ENCODE measurements at places on chromosomes 6 and 20.

DNA sequence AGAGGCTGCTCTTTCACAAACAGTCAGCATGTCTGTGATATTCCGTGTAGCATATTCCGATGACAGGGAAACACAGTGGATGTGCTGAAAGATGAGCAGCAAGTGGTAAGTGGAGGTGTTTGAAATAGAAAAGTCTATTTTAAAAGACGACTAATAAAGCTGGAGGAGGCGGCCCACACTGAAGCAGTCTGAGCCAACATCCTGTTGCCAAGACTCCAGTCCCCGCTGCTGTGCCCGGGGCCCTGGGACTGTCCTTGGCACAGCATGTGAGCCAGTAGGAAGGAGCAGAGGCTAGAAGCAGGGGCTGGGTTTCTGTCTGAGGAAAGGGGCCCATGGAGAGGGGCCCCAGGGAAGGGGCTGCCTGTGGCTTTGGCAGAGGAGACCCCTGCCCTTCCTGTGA lies 351.5 kb upstream of the CHD6 start:
- no peak for DNase-seq

DNA sequence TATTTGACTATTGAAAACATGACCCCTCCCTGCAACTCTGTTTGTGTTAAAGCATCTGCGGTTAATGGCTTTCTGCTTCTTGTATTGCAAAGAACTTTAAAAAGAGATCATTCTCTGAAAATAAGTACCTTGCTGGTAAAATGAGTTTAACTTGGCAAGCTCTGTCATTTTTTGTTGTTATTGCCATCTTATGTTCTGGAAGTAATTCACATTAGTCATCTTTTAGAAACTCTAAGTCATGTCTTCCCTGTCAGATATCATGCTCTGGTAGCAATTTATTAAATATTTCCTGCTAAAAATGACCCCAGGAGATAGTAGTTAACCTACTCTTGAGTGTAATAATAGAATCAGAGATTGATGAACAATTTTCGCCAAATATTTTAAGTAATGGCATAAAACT lies 890.6 kb downstream of the KIF16B start:
- no peak for DNase-seq

GRCh38 chr20:34522969-34523871 lies 7.0 kb downstream of the DYNLRB1 start:
- DNase-seq, result no peak

DNA sequence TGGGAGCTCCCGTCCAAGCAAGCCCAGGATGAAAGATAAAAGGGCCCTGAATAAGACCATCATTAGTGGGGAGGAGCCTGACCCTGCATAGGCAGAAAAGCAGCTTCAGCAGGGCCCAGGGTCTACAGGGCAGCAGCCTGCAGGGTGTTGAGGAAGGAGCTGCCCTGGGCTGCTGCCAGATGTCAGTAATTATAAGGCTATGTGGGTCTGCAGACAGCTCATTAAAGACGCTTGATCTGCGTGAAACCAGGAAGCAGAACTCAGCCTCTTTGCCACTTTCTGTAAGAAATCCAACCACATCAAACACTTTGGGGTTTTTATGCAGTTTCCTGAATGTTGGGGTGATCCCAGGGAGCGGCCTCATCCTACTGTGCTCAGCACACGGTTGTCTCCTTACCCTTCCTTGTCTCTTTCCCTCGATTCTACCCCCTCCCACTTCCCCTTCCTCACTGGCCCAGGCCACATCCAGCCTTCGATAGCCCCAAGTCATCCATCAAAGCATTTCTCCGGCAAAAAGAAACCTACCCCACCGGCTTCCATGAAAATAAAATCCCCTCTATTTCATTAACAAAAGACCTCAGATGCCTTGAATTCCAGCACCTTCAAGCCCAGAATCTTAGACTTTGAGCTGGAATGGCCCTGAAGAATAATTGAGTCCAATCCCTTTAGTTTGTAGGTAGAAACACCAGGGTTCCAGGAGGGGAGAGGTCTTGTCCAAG lies 1.0 kb upstream of the TGM6 start:
- DNase-seq, result no peak

GRCh38 chr6:117137711-117138110 lies 127.6 kb upstream of the VGLL2 start:
- DNase-seq, result no peak

DNA sequence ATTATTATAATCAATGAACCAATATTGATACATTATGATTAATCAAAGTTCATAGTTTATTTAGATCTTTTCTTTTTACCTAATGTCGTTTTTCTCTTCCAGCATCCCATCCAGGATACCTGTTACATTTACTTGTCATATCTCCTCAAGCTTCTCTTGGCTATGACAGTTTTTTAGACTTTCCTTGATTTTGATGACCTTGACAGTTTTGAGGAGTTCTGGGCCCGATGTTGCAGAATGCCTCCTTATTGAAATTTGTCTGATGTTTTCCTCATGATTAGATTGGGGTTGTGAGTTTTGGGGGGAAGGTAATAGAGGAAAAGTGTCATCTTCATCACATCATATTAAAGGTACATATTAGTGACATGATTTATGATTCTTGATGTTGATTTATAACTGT lies 3.8 kb upstream of the SIRPD start:
- DNase-seq, result no peak

- DNase-seq, result no peak
These were observed 69.9 kb upstream of the BTBD3 start for GRCh38 chr20:11847827-11848226.

DNA sequence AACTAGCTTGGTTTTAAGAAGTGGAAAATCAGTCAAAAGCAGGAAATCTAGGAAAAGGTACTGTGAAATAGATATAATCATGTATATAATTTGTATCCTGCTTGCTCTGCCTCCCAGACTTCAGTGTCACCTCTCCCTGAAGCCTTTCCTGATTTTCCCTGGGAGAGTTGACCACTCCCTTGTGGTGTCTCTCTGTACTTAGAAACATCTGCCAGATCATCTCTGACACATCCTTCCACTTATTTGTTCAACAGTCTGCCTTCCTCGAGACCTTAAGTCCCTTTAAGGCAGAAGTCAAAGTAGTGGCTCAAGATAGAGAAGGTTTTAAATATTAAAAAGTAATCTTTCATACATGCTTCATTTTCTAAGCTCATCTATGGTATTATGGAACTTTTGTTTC lies 236.5 kb downstream of the CDKAL1 start:
- no peak for DNase-seq

GRCh38 chr6:166616261-166617238 lies 10.5 kb downstream of the RPS6KA2 start:
- no peak for DNase-seq

DNA sequence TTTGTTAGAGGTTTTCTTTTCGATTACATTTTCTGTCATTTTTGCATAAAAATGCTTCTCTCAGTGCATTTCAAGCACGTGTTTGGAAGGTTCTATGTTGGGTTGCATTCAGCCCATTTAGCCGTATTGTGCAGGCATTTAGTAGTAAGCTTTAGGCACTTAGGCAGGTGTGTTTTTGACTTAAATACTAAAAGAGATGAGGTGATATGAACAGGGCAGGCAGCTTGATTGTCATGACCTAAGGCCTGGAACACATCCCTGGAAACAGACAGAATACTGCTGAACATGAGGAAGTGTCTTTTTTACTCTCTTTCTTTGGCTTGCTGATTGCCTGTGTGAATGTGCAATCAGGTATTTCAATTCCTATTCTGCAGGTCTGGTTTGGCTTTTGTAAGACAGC lies 610.5 kb upstream of the MAN1A1 start:
- DNase-seq, result no peak

GRCh38 chr6:54353975-54354374 lies 45.7 kb downstream of the TINAG start:
- DNase-seq, result no peak

DNA sequence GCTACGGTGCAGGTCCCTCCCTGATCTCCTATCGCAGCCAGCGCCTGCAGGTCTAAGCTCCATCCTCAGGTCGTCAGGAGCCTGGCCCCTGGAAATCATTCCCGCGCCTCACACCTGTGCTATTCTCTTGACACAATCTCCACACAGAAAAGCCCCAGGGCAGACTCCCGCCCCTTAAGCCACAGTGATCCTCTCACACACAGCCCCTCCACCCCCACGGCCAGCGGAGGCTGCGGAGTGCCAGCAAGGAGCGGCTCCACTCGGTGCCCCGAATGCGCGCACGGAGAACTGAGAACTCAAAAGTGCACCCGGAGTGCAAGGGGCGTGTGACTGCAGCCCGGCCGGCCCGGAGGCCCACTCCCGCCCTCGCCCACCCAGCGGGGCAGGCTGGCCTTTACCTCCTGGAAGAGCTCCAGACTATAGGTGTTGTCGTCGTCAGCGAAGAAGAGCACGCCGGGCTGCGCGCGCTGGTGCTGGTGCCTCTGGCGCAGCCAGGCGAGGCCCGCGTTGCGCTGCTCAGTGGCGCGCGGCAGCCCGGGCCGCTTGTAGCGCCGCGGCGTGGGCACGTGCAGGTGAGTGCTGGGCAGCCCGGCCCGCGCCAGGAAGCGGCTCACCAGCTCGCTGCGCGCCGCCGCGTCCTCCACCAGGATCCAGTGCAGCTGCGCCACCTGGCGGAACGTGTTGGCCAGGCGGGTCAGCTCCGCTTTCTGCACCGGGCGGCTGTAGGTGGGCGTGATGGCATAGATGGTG lies 1.2 kb downstream of the B3GAT2 start:
- DNase-seq, result peak; percentile 76

DNA sequence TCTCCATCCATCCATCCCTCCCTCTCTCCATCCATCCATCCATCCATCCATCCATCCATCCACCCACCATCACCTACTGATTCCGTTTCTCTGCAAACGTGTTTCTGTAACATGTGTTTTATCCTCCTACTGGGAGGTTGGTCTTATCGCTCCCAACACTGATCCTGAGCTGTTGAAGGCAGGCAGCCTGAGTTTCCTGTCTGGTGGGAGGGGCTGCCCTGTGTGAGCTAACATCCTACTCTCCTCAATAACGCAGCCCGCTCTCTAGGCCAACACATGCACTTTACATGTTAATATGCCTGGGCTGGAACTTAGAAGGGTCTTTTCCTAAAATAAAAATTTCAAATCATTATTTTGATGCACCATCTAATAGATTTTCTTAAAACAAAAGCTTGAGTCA lies 126.5 kb downstream of the WDR27 start:
- no peak for DNase-seq
